ENCODE measurements at places on chromosomes 13 and 19.

- DNase-seq, result no peak
These were observed 51.5 kb upstream of the GTF3A start for GRCh38 chr13:27372896-27373295.

DNA sequence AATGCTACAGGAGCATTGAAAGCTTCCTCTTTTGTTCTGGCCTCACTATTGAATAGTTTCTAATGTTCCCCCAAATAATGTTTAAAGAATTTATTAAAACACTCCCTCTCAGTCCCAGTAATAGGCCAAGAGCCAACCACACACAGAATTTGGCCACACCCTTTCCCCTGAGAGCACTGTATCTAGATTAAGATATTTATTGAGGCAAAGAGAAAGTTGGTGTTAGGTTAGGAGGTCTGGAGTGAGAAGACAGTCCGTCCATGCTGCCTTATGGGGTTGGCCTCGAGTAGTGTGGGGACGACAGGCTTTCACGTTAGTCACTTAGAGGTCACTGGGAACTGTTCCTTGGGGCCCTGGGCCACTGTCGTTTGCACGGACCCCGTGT, 122.9 kb upstream of the RNF113B start:
- DNase-seq, result no peak

DNA sequence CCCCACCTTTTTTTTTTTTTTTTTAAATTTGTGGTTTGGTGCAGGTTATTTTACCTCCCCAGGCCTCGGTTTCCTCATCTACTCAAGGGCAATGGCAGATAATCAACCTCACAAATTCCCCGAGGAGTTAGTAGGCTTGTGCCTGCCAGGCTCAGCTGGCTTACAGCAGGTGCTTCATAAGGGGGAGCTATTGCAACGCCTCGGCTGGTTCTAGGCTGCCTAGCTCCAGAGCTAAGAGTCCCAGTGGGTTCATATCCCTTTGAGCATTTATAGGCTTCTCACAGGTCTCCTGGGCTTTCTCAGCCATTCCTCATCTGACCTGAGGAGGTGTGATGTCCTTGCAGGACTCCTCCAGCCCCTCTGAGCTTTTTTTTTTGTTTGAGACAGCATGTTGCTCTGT, 10.6 kb downstream of the BCKDHA start:
- DNase-seq, result peak; percentile 46

DNA sequence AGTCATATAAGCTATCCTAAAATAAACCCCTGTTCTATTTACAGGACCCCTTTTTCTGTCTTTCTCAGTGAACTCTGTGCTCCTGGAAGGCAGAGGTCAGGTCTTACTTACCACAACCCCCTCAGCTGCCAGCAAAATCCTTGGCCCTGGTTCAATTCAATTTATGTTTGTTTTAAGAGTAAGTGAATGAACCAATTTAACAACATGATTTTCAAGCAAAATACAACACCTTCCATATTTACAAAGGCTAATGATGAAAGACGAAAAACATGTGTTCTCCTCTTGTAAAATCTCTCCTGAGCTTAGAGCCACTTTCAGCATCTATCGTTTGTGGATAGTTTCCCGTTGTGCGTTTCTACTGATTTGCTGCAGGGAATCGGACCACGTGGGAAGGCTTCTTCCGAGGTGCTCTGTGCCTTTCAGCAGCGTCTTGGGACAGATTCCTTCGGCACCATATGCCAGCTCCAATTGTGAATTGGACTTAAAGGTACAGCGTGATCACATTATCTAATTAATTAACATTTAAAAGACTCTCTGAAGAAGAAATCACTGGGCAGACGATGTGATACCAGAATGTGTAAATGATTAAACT, 411.7 kb downstream of the IRS2 start:
- DNase-seq, result no peak

DNA sequence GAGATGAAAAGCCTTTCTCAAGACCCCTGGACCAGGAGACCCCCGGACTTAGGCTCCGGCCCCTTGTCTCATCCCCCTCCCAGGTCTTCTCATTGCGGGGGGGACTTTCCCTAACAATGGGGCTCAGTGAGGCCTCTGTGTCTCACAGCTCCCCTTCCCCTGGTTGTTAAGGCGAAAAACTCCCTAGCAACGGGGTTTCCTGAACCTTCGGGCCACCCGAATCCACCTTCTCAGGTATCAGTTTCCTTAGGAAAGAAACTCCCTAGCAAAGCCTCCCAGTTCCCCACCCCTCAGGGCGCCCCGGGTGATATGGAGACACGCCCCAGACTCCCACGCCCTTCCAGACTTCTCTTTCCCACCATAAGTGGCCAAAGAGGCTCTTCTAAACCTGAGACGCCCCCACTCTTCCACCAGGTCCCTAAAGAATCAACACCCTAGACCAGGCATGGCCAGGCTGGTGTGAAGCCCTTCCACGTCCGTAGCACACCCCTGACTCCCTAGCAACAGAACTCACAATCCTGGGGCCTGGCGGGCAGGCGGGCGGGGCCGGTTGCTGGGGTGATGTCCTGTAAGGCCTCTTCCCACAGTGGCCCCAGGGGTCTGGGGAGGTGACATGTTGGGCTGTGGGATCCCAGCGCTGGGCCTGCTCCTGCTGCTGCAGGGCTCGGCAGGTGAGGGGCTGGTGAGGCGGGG, at the start of gene TMEM190:
Gene TMEM190 (plus strand): TSS at position 586 of the 693 bp plus-strand sequence. CDS start 28 bp downstream, at position 614.
- no peak for DNase-seq

DNA sequence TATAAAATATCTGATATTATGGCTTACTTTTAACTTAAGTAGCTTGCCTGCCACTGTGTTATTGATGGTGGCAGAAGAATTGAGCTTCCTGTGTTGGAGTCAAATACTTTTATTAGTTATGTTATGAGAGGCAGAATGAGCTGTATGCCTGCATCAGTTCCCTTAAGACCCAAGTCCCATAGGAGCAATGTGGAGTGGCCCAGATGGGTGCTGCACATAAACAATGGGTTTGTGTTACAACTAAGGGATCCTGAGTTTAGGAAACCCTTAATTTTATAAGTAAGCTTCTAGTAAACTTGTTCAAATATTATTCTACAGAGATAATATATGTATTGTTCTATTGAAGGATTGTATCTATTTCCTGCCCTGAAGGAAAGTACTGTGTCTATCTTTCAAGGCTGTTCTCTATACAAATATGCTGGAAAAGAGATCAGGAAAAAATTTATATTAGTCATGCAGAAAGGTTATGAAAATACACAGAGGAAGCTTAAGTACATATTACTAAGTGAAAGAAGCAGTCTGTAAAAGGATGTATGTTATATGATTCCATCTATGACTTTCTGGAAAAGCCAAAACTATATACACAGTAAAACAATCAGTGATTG, 2018.0 kb upstream of the PCDH20 start:
- DNase-seq, result no peak

DNA sequence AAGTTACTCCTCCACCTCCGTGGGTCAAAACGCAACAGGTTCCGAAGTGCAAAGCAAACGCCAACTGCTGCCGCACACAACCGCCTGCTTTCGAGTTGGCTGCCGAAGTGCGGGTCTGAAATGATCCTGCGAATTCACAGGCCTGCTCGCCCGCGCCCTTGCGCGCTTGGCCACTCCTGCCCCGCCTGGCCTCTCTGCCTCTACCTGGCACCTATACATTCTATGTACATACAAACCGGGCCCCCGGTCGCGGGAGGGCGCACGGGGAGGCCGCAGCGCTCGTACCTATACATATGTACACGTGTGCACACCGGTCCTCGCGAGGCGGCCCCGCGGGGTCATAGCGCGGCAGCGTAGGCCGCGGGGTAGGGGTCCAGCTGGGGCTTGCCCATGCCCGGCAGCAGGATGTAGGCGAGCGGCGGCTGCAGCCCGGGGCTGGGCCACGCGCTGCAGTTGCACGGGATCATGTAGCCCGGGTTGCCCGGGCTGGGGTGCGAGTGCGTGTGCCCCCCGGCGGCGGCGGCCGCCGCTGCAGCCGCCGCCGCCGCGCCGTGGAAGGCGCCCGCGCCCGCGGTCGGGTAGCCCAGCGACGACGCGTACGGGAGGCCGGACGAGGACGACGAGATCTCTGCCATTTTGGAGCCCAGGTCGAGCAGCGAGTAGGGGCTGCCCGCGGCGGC, 1.3 kb downstream of the SOX21 start:
- peak; percentile 34 for DNase-seq

- DNase-seq, result no peak
These were observed 7.0 kb downstream of the ZNF835 start for GRCh38 chr19:56664511-56664910.

- DNase-seq, result no peak
These were observed 13.0 kb upstream of the SPC24 start for GRCh38 chr19:11168568-11168967.

DNA sequence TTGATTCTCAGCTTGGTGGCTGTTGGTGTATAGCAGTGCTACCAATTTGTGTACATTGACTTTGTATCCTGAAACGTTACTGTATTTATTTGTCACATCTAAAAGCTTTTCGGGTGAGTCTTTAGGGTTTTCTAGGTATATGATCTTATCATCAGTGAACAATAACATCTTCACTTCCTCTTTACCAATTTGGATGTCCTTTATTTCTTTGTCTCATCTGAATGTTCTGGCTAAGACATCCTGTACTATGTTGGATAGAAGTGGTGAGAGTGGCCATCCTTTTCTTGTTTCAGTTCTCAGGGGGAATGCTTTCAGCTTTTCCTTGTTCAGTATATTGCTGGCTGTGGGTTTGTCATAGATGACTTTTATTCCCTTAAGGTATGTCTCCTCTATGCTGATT, 6.0 kb upstream of the ZNF738 start:
- DNase-seq, result peak; percentile 48

- DNase-seq, result no peak
These were observed 254.3 kb upstream of the SLITRK1 start for GRCh38 chr13:84136582-84136981.

DNA sequence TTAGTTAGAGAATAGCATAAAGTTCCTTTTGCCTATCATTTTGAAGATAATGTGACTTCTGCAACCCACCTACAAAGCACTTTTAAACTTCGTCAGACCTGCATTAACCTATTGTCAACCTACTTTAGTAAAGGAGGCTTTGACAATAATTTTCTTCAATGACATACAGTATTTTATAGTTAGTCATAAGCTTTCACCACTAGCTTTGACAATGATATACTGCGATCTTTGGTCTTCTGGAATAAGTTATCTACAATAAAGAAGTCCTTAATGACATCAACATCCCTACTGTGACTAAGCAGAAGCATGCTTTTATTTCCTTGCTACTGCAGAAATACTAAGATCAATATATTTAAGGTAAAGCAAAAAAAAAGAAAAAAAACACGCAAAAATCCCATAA, 9.5 kb downstream of the PCDH17 start:
- DNase-seq, result no peak

DNA sequence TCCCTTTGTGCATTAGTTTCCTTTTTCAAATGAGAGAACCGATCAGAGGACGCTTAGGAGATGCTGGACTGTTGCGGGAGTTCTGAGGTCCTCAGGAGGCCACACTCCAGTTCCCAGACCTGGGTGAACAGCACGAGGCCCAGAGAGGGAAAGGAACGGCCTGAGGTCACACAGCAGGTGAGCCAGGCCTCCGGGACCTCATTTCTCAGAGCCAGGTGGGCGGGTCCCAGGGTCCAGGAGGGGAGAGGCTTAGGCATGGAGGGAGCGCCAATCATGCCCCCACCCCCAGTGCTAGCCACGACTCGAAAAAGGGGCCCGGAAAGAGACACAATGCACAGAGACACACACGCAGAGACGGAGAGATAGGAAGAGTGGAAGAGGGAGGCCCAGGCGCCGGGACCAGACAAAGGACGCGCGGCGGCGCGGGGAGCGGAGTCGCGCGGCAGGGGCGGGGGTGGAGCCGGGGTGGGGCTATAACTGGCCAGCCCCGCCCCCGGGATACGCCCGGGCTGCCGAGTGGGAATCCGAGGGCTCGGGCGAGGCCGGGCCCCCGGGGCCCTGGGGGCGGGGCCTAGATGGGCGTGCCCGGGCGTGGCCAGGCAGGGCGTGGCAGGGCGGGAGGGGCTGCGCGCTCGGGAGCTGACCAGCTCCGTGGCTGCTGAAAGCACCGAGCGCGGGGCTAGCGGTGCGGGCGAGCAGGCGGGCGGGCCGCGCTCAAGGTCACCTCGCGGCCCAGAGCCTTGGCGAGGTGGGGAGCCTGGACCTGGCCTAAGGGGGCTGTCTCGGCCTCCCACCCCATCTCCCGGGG, 1.6 kb downstream of the ELAVL3 start:
- no peak for DNase-seq

- DNase-seq, result no peak
These were observed 5.8 kb downstream of the SPHK2 start for GRCh38 chr19:48624791-48625723.

DNA sequence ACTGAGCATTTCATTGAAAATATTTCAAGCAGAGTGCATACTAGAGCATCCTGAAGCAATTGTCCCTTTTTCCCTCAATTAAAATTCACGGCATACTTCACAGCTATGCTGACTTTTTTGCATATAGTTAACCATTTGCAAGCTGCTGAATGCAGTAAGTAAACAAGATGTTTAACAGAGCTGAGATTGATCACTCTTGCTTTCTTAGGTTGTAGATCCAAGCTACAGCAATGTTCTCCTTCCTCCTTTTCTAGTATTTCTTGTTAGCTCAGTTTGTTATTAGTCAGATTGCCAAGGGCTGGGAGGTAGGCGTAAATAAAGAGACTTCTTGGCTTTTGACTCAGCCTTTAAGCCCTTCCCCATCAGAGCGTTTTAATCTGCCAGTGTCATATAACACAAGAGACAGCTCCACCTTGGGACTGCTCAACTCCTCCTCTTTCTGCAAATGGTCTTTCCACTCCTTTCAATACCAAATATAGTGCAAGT, at the start of gene SLITRK6:
Gene SLITRK6 (minus strand): TSS at position 323 of the 486 bp plus-strand sequence. CDS start 2,911 bp downstream, outside the sequence.
- no peak for DNase-seq

DNA sequence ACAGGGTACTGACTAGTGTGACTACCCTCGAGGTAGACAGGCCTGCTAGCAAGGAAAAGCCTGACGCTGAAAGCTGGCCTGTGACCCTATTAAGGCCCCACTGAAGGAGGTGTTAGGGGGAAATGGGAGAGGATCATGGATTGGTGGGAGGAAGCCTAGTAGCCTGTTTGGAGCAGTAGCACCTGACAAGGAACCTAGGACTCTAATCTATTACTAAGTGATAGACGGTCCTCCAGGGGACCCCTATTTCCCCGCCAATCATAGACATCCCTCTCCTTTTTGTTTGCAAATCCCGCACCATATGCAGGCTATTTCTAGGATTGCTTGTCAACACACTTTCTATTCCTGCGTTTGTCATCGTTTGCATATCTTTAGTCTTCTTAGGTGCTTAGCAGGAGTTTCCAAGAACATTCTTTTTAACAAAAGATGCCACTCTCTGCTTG, 1338.8 kb upstream of the MIR17HG start:
- no peak for DNase-seq

GRCh38 chr13:65679240-65679639, 1550.9 kb downstream of the PCDH9 start:
- DNase-seq, result no peak

- DNase-seq, result no peak
These were observed 39.7 kb downstream of the PPP2R1A start for GRCh38 chr19:52229524-52229923.

- no peak for DNase-seq
These were observed 204.9 kb downstream of the USP12 start for GRCh38 chr13:26966701-26967080.
